Pancreas (tissue), 10 donors: ENCODE measurements at places on chromosomes 13 and 19. TPM values are rescaled to one million over a fixed set of nuclear protein-coding genes. Genes with fewer than 3 reads are reported as not detected.

- no peaks in the 10 kb centered on the region for H3K27me3 ChIP-seq
- H3K4me3 ChIP-seq: no peak overlapping the region
- no peaks in the 10 kb centered on the region for H3K4me1 ChIP-seq
- H3K36me3 ChIP-seq: no peaks in the 10 kb centered on the region
- DNase-seq: peak; percentile 69
- H3K27ac ChIP-seq: peak overlapping the region; percentile 29
Measured at GRCh38 chr19:46990991-46991676, 28.5 kb upstream of the NPAS1 start.

GRCh38 chr19:57905258-57905657, 11.1 kb downstream of the ZNF417 start:
- H3K27me3 ChIP-seq: no peaks in the 10 kb centered on the region
- no peak overlapping the region for H3K27ac ChIP-seq
- H3K4me3 ChIP-seq: no peak overlapping the region
- H3K4me1 ChIP-seq: no peaks in the 10 kb centered on the region
- DNase-seq: no peak

- no peak overlapping the region for H3K27ac ChIP-seq
- no peaks in the 10 kb centered on the region for H3K4me1 ChIP-seq
- no peak overlapping the region for H3K4me3 ChIP-seq
- H3K27me3 ChIP-seq: no peaks in the 10 kb centered on the region
- DNase-seq: no peak
- H3K36me3 ChIP-seq: no peaks in the 10 kb centered on the region
Measured at GRCh38 chr19:11154683-11155047, 917 bp downstream of the SPC24 start.

SYNGR4 gene
- 0.19 TPM for total RNA-seq

DNA sequence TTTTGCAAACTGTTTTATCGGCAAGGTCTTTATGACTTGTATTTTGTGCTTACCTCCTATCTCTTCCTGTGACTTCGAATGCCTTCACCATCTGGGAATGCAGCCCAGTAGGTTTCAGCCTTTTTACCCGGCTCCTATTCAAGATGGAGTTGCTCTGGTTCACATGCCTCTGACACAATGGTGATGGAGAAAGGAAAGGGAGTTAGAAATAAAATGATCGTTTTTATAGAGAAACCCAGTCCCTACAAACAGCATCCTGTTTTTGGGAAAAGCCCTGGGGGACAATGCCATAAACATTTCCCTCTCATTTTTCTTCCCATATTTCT, 27.5 kb upstream of the SLC46A3 start:
- no peaks in the 10 kb centered on the region for H3K27me3 ChIP-seq
- no peak overlapping the region for H3K4me3 ChIP-seq
- no peaks in the 10 kb centered on the region for H3K36me3 ChIP-seq
- no peak overlapping the region for H3K27ac ChIP-seq
